ENCODE measurements at places on chromosomes 12 and 14.

- no peak for DNase-seq
Measured at GRCh38 chr12:16560273-16560672, 45.7 kb downstream of the LMO3 start.

GRCh38 chr14:56400109-56400825 lies 179.3 kb upstream of the TMEM260 start:
- no peak for DNase-seq

DNA sequence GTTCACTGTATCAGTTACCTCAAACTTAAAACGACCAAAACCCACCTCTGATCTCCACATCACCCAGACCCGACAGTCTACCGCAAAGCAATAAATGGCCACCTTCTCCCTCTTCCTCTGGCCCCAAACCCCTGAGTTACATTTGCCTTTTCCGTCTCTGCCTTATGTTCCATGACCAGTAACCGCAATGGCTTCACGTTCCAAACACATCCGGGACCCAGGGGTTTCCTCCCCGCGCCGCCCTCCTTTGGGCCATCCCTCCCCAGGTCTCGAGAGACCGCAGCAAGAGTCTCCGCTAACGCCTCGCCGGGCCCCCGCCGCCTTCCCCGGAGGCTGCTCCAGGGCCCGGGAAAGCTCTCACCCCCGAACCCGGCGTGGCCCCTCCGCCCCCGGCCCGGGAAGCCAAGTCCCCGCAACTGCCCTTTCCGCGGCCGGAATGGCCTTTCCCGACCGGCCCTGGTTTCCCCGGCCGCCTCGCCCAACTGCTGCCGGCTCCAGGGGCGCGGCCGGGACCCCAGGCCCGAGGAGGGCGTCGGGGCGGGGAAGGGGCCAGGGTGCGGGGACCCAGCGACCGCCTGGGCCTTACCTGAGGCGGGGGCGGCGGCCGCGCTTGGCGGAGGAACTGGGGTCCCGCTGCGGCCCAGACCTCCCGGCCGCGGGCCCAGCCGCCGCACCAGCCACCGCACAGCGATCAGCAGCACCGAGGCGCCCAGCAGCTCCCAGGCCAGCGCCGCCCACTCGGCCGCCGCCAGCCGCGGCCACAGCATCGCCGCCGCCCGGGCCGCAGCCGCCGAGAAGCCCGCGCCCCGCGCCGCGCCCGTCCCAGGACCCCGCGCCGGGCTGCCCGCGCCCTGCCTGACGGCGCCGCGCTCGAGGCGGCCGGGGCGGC lies at the start of gene ANKLE2:
TSS of gene ANKLE2 (minus strand) at position 801 of the 889 bp plus-strand sequence. CDS start at position 767, 34 bp downstream.
- DNase-seq: peak; percentile 94

- no peak for DNase-seq
Measured at GRCh38 chr14:75860561-75861160, 121.1 kb downstream of the TGFB3 start.

DNA sequence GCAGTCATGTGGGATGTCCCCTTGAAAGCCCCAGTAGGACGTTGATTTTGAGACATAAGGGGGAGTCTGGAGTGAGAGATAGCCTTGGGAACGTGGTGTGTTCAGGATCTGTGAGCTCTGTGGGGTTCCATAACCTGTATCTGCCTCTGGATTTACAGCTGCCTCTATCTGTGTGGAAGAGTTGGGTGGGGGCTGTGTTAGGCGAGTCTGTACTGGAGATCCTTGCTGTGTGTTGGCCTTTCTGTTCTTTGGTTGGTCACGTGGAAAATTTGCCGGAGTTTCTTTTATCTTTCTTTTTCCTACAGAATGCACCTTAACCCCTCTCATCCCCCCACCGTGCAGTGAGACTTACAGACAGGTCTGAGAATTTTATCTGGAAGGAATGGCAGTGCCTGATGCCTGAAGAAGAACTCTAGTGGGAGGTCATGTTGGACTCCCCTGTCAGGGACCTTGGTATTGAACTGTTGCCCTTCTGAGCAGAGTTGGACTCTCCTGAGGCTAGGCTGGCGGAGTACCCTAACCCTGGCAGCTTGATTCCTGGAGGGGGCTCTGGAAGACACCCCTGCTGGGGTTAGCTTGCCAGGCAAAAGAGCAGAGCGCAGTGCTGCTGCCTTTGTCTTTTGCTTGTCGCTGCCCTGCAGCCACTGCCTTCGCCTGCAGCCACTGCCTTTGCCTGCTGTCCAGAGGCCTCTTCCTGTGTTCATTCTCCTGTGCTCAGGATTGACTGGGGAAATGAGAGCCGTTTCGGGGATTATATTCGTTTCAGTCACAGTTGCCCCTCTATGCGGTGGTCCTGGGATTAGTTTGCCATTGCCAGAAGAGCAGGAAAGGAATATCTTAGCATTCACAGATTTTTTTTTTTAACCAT lies 34.1 kb downstream of the ZNF664 start:
- no peak for DNase-seq

GRCh38 chr14:28870033-28870564 lies 103.5 kb downstream of the FOXG1 start:
- DNase-seq: no peak

DNA sequence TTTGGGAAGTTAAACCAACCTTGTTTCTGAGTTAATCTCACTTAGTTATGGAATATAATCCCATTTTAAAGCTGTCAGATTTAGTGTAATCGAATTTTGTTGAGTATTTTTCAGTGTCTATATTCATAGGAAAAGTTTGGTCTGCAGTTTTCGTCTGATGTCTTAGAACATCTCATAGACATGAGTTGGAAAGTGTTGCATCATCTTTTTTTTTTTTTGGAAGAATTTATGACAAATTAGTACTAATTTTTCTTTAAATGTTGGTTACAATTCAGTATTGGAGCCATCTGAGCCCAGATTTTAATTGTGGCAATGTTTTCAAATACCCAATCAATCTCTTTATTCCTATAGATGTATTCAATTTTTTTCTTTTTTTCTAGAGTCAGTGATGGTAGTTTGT lies 27.9 kb downstream of the C12orf50 start:
- DNase-seq: no peak

DNA sequence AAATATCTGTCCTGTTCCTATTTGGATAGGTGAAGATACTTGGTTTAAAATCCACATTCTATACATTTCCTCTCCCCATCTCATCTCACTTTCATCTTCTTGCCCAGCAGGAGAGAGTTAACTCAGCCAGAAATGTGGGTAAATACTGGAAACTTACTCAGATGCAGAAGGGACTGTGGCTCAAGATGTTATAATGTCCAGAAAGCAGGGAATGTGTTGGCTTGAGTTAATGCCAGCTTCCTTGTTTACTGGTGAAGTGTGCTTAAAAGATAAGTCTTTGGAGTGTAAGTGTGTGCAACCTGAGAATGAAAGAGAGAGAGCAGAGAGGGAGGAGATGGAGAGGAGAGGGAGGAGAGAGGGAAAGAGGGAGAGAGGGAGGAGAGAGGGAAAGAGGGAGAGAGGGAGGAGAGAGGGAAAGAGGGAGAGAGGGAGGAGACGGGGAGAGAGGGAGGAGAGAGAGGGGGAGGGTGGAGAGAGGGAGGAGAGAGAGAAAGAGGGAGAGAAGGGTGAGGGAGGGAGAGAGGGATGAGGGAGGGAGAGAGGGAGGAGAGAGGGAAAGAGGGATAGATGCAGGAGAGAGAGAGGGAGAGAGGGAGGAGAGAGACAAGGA lies 22.0 kb upstream of the SNRPF start:
- DNase-seq: no peak

DNA sequence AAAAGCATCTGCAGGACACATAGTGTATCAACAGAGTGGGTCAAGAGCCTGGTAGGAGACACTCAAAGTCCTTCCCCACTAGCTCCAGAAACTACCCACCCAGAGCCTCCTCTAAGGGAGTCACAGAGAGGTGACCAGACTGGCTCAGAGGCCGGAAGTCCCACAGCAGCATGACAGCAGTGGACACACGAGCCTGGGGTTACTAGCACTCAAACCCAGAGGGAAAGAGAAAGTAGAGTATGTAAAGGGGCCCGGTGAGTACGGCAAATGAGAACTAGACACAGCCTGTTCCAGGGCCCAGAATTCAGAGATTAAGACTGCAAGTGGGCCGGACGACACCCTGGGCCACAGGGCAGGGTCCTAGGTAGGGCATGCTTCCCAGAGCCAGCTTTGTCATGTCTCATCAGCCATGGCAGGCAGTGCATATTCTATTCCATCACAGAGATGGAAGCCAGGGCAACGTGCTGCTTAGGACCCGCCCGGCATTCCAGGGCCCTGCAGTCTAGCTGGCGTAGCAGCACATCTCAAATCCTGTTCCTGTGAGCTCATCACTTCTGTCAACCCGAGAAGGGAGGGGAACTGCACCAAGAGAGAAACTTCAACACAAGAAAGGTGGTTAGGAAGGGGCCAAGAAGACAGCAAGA lies 4.2 kb downstream of the IFFO1 start:
- no peak for DNase-seq

DNA sequence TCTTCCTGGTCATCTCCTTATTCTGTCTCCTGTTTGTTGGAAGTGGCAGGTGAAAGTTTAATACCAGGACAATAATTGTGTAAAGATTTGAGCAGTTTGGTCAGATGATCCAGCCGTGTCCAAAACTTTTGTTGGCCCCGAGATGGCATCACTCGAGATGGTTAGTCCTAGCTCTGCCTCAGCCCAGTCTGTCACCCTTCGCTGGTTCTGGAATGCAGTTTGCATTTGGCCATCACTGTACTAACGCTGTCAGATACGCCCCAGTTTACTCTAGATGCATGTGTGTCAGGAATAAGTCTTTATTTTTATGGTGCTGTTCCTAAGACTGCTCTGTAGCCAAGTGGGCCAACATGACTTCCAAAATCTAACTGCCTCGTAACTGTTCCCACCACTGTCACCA lies 79.6 kb downstream of the MOK start:
- DNase-seq: no peak

DNA sequence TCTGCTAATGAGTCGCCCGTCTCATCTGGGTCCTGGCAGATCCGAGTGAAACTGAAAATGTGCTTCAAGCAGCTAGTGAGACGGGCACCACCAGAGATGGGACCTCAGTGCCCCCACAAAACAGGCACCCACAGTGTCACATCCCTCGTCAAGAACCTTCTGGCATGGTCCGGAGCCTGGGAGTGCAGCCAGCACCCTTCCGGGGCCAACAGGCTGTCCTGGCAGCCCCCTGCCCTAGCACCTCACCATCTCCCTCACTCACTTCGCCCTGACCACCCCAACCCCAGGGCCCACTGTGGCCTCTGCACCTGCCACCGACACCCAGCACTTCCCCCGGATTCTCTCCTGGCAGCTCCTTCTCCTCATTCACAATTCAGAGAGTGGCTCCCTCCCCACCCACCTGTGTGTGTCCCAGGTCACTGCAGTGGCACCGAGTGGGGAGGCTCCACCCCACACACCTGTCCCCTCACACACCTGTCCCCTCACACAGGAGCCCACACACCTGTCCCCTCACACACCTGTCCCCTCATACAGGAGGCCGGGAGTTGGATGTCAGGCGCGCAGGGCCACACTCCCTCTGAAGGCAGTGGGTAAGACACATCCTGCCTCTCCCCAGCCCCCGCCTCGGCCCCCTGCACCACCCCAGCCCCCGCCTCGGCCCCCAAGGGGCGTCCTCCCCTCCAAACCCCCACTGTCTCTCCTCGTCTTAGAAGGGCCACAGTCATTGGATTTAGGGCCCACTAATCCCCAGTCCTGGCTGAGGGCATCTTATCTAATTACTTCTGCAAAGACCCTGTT lies 7.9 kb downstream of the GALNT9 start:
- no peak for DNase-seq

GRCh38 chr14:22397221-22397737 lies 191.7 kb downstream of the DAD1 start:
- no peak for DNase-seq

DNA sequence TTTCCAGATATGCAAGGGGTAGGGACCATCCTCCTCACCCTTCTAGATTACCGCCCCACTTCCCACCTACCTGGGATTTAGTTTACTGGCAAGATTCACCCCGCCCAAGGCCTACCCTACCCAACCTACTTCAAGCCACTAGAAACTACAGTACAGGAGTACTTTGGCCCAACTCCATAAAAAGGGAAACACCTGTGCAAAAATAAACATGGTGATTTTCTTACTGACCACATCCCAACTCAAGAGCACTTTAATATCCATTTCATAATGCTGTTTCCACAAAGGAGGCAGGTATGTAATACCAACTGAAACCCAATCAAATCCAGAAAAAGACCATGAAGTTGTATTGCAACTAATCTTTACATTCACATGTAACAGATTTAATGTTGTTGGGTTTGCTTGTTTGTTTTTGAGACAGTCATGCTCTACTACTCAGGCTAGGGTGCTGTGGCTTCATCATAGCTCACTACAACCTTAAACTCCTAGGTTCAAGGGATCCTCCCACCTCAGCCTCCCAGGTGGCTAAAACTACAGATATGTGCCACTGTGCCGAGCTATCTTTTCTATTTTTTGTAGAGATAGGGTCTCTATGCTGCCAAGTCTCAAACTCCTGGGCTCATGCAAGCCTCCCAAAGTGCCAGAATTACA lies 41.7 kb upstream of the RAP1B start:
- no peak for DNase-seq
